ENCODE measurements at places on chromosomes 4 and X.

DNA sequence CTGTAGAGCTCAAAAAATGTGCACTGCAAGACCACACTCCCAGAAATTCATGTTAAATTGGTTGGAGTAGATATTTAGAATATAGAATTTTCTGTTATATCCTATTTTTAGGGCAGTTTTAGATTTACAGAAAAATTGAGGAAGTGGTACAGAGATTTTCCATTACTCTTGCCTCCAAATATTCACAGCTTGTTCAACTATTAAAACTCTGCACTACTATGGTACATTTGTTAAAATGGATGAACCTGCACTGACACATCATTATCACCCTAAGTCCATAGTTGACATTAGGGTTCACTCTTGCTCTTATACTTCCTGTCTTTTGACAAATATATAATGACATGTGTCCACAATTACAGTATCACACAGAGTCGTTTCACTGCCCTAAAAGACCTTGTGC is 1724.5 kb downstream of the C4orf33 start:
- DNase-seq = no peak

DNA sequence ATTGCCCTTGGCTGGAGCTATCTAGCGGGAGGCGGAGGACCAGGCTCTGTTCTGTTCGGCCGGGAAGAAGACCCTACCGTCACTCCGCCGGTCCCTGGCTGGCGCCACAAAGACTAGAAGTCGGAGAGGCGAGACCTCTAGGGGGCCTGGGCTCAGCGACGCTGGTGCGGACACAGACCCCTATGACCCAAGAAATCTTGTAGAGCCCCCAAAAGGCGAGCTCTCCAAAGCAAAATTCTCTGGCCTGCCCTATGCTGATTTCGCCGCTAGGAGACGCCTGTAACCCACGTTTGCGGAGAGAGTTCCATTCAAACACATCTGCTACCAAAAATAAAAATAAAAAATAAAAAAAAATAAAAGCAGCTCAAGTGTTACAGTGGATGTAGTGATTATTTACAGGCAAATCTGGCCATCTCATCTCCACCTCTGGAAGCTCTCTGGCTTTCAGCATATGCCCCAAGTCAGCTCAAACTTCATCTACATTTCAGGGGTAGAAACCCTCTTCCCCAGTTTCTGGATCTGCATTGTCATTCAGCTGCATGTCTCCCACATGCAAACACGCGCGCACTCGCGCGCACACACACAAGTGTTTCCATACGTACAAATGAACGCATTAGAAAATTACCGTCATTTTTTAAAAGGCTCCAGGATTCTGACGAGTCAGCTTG is 2.4 kb upstream of the PCDH10 start:
- DNase-seq = no peak

GRCh38 chrX:10714531-10714930 is 94.1 kb upstream of the MID1 start:
- no peak for DNase-seq

GRCh38 chr4:151025759-151026158 is 10.7 kb upstream of the LRBA start:
- DNase-seq = no peak

- DNase-seq = no peak
These were observed 310.0 kb upstream of the AADAT start for GRCh38 chr4:170399581-170400293.

DNA sequence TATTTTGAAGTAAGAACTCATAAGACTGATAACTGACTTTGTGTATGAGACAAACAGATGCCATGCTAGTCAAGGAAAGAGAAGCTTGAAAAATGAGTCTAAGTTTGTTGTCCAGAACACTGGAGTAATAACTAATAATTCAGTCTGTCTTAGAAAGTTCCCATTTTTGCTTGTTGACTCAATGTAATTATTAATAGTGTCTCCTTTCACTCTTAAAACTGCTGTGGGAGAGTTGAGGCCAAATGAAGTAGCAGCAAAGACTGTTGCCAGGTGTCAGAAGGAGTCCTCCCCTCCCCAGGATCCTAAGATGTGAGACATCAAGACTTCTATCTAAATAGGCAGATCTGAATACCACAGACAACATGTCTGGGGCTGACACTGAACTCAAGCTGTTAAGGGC is 20.8 kb upstream of the FAM13A start:
- DNase-seq = no peak

GRCh38 chr4:1408418-1408817 is 2.2 kb upstream of the NKX1-1 start:
- DNase-seq = no peak

- DNase-seq = no peak
These were observed 211.3 kb downstream of the PALLD start for GRCh38 chr4:168708108-168708507.

DNA sequence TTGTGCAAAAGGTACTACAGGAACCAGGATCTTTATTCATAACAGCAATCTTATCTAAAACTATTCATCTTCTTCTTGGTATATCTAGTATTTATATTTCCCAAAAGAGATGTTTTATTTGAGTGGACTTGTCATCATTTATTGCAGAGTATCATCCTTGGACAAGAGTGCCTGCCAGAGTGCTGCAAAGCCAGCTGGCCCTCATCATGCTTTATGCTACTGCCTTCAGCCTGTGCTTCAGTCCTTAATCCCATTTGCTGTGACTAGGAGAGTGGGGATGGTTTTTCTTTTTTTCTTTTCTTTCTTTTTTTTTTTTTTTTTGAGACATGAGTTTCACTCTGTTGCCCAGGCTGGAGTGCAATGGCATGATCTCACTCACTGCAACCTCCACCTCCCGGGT is 33.5 kb upstream of the ELF2 start:
- no peak for DNase-seq

GRCh38 chr4:93710847-93711430 is 117.6 kb upstream of the ATOH1 start:
- no peak for DNase-seq

- no peak for DNase-seq
These were observed 22.0 kb upstream of the SUPT20HL2 start for GRCh38 chrX:24335871-24336270.

DNA sequence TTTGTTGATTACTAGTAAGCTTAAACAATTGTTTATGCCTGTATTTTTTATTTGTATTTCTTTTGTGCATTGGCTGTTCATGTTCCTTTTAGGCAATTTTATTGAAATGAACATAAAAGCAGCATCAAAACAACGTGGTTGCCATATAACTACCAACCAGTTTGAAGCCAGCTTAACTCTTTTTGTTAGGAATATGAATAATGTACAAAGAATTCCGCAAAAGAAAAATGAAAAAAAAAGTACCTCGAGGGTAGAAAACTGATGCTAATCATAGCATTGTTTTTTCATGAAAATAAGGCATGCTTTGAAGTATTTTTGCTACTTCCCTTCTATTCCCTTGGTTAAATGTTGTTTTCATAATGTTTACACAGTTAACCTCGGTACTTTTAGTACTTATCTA is 1024.0 kb upstream of the SLIT2 start:
- no peak for DNase-seq

- no peak for DNase-seq
These were observed 58.8 kb downstream of the SPRY1 start for GRCh38 chr4:123455360-123455759.

DNA sequence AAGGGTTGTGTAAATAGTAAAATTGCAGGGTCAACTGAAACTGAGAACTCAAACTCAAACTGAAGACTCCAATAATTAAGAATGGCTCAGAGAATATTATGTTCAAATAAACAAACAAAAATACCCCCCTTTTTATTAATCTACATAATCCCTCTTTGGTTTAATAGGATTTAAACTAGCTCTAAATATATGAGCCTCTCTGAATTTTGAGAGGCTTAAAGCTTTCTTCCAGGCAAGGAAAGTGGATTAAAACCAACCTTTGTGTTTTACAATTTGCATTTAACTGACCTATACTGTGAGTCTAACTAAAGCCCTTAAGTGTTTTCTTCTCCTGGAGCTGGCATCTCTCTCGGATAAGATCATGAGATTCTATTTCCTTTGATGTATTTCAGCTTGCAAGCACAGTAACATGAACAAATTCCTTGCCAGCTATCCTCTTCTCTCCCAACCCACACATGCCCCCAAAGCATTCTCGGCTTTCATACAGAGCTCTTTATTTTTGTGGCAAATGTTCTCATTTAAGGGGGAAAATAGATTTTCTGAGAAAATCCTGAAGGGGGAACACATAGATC is 1310.8 kb upstream of the AGA start:
- no peak for DNase-seq

DNA sequence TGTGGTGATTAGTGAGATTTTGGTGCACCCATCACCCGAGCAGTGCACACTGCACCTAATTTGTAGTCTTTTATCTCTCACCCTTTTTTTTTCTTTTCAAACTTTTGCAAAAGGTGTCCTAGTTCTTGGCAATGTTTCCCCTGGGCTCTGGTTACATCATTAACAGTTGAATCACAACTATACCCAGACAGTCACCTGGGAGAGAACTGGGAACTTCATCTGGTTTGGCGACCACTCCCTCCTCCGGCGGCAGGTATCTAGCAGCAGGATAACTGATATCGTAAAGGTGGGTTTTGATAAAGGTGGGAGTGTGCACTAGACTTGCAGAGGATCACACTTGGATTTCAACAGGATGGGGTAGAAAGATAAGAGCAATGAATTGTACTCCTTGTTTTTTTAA is 140.5 kb downstream of the CHIC2 start:
- DNase-seq = no peak

DNA sequence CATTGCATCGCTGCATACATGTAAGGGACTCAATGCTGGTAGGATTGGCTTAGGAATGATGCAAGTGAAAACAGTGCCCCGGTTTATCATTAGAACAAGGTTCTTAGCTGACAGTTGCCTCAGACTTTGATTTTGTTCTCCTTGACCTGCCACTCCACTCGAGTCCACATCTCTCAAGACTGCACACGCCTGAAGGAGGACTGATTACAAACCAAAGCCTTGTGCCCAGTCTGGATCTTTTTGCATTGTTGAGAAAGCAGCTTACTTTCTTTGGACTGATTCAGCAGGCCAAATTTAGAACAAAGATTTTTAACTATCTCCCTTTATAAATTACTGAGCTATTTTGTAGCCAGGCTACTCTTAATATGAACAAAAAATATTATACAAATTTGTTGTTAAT is 125.6 kb downstream of the PTTG2 start:
- no peak for DNase-seq

GRCh38 chr4:79206660-79207059 is 119.2 kb downstream of the NAA11 start:
- no peak for DNase-seq

DNA sequence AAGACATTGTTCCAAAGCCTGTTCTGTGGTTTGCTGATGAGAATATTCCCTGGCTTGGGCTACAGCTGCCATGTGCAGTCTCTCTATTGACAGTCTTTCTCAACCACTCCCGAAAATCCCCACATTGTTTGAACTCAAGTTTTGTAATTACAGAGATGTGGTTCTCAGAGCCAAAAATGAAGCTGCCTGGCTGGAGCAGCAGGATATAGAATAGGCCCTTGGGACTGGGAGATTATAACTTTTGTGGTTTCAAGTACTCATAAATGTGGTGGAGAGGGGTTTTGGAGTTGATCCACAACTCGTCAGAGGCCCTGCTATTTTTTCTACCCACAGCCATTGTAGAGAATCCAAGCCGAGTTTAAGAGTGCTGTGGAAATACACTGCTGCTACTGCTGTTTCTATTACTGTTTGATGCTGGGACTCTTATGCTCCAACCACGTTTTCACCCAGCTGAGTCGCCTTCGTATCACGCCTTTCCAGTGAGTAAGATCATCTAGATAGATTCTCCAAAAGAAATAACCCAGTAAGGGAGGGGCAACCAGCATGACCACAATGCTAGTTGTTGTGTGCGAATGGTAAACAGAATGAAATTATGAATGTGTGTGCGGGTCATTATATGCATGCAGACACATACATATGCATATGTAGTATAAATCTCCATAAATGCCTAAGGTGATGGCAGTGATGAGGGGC is 57.1 kb upstream of the ATXN3L start:
- no peak for DNase-seq

GRCh38 chr4:17562157-17562556 is 14.8 kb upstream of the LAP3 start:
- DNase-seq = no peak

DNA sequence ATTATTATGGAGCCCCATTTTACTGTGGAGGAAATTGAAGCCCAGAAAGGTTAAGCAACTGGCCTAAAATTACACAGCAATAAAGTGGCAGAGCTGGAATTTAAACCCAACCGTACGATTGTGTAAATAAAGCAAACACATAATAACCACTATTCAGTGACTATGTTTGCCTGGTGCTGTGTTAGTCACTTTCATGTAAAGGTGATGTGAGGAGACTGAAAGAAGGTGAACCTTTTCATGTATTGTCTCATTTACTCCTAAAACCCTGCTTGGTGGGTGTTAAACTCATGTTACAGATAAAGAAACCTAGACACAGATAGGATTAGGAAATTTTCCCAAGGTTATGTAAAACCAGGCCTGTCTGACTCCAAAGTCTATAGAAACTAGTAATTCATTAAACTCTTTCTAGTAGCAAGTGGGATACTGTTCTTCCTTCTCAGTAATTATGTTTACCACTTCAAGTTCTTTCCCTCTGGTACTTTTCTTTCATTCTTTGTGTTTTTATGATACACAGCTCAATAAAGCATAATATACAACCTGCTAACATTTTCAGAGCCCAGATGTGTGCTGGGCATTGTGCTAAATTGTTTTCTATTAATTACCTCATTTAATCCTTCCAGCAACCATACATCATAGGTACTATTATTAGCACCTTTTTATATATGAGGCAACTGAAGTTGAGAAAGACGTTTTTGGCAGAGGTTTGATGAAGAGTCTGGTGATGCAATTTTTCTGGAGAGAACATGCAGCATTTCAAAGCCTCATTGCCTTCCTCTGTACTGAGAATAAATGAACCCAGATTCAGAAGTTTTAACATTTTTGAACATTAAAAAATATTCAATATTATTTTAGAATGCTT is 202.7 kb downstream of the SPRY1 start:
- no peak for DNase-seq

DNA sequence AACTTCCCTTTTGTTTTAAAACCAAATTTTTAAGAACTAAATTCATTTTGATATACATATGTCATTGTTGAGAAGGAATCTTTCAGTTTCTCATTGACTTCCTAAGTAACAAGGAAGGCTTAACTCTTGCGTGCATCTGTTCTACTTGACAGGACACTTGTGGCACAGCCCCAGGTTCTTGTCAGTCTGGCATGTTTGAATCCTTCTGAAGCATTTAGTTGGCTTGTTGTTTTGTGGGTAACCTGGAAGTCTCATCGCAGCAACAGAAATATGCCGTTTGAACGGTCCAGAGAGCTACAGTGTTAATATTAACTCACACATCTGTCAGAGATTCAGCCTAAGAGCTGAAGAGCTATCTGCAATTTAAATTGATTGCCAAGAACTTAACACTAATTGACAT is 76.0 kb downstream of the GLRA3 start:
- no peak for DNase-seq

Measured in stimulated activated CD8-positive, alpha-beta memory T cell treated with anti-CD3 and anti-CD28 coated beads, Interleukin-2, amount 100 ng/mL, for 1 hour (primary cell).